Thymus (tissue), 14 donors: ENCODE measurements at places on chromosomes 1 and 21.

GRCh38 chr1:24327891-24328290, 8.7 kb downstream of the GRHL3 start:
- DNase-seq = no peak

DNA sequence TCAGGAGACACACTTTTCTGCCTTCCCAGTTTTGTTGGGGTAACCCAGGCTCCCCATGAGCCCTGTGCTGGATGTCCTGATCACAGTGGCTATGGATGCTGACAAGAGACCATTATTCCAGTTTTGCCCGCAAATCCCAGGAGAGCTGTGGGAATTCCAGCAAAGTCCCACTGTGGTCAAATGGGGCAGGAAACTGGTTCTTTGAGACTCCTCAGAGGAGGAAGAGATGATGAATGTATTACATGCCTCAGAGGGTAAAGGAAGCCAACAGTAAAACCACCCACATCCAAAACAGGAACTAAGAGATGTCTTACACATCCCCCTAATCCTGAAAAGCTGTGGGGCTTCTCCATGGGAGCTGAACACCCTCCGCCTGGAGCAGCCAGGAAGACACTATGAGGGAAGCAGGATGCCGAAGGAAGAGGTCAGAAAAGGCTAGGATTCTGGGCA, 12.8 kb upstream of the MPZL1 start:
- no peak for DNase-seq

DNA sequence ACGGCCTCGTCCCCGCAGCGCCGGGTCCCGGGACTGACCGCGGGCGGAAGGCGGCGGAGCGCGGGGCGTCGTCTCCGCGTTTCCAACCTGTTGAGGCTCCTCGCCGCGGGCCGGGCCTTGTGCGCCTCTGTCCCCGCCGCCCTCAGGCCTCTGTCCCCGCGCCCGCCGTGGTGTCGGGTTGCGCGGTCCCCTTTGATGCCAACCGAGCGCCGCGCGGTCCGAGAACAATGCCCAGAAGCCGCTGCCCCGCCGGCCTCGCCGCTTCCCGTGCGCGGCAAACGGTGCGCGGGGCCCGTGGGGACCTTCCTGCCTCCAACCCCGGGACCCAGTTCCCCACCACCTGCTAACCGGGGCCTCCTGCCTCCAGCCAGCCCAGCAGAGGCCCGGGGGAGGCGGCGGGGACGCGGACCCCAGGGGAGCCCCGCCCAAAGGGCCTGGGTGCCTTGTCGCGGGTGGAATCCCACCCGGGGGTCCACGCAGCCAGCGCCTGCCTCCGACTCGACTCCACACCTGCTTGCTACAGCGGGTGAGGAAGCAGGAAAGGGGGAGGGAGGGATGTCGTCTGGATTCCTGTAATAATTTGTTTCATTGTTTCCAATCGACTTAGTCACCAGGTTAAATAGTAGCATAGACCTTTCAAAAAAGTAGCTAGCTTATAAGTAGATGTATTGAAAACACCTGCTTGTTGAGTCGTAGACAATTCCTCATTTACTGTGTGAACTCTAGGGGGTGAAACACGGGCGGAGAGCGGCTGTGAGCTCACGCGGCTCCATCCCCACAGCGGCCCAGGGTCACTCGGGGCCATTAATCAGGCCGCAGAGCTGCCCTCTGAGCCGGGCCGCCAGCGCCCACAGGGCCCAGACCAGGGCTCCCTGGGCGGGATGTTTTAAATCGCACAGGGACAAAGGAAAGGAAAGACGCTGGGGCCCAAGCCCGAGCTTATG, 1.1 kb downstream of the COL18A1 start:
- DNase-seq = no peak

DNA sequence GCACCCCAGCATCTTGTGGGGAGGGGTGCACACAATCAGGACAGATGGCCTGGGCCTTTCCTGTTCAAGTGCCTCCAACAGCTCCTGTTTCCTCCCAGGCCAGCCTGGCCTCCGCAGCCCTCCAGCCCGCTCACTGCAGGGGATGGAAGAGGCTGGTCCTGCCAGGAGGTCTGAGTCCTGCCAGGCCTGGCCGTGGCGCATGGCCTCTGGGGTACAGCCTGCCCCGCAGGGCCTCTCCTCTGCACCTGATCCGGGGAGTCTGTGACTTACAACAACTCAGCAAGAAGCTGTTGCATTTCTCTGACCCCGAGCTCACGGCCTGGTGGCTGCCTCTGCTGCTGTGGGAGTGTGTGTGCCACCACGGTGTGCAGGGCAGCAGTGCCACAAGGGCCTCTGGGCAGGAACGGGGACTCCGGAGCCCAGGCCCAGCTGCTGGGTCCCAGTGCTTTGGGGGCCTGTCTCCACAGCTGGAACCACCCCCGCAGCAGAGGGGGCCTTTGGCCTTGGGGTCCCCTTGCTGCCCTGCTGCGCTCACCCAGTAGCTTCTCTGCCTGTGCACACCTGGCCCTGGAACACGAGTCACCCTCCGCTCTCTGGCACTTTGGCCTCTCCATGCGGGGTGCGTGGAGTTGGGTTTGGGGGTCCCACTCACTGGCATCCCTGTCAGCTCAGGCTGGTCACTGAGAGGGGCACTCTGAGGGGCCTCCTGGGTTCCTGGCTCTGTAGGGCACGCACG, 17.4 kb upstream of the LRRC3 start:
- DNase-seq = no peak

- DNase-seq = peak; percentile 30
Observed at GRCh38 chr1:63730211-63730610, 43.6 kb upstream of the ROR1 start.

- no peak for DNase-seq
Observed at GRCh38 chr1:27153927-27154358, 982 bp downstream of the SLC9A1 start.
